Aorta (tissue), 5 donors: ENCODE measurements at places on chromosomes 11 and 22. TPM values are rescaled to one million over a fixed set of nuclear protein-coding genes. Genes with fewer than 3 reads are reported as not detected.

- no peak overlapping the region for H3K27ac ChIP-seq
- no peaks in the 10 kb centered on the region for H3K4me1 ChIP-seq
- H3K27me3 ChIP-seq = no peaks in the 10 kb centered on the region
- no peak for DNase-seq
- H3K36me3 ChIP-seq = no peaks in the 10 kb centered on the region
- no peak overlapping the region for H3K4me3 ChIP-seq
Observed at GRCh38 chr11:75996523-75997442, 181.8 kb downstream of the UVRAG start.

GRCh38 chr11:126098204-126098769 lies 35.6 kb upstream of the CDON start:
- no peak for DNase-seq
- H3K27me3 ChIP-seq = no peaks in the 10 kb centered on the region
- no peaks in the 10 kb centered on the region for H3K36me3 ChIP-seq
- H3K4me1 ChIP-seq = no peaks in the 10 kb centered on the region
- no peak overlapping the region for H3K27ac ChIP-seq

- H3K4me3 ChIP-seq = peak overlapping the region; percentile 94
- DNase-seq = peak; percentile 73
- H3K27ac ChIP-seq = no peak overlapping the region
- no peaks in the 10 kb centered on the region for H3K4me1 ChIP-seq
Observed at GRCh38 chr22:49826603-49827270, 936 bp downstream of the BRD1 start.

Gene PICK1
- total RNA-seq = 25.0 TPM

DNA sequence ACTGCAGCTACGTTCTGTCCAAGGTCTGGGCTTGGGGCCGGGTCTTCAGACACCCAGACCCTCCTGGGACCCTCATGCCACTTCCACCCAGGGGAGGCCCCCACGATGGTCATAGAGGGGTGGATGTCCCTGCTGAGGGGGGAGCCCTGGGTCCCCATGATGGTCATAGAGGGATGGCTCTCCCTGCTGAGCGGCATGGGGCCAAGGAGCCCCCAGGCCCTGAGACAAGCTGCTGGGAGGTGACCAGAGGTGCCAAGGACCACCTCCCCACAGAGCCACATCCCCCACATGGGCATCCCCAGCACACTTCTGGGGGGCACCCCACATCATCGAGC lies 7.2 kb downstream of the MUC5B start:
- no peaks in the 10 kb centered on the region for H3K27me3 ChIP-seq
- no peak overlapping the region for H3K27ac ChIP-seq
- H3K36me3 ChIP-seq = no peaks in the 10 kb centered on the region
- DNase-seq = peak; percentile 42

Gene ADAMTS15
- 16.0 TPM for total RNA-seq

Gene NADSYN1
- total RNA-seq = 88.3 TPM

- peaks cover 9% of the 10 kb centered on the region for H3K36me3 ChIP-seq
- no peak overlapping the region for H3K27ac ChIP-seq
- H3K4me1 ChIP-seq = no peaks in the 10 kb centered on the region
- DNase-seq = no peak
- no peak overlapping the region for H3K4me3 ChIP-seq
Observed at GRCh38 chr11:70415191-70415590, 16.9 kb downstream of the CTTN start.

Gene UBQLN3
- total RNA-seq = 0.71 TPM

Gene CYTH4
- total RNA-seq = 28.2 TPM

DNA sequence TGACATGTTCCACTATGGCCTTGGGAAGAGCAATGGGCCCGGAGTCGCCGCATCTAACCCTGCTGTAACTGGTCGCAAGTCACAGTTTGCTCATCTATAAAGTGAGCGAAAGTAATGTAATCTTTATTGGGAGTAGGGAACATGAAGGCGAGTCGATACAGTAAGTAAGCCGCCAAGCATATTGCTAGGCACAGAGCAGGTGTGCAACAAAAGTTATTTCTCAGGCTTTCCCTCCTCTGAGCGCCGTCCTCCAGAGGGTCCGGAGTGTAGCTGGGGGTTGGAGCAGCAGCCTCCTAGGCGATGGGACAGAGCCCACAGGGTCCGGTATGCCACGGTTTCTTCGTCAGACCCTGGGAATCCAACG lies 343 bp upstream of the SPON1 start:
- H3K4me1 ChIP-seq = no peaks in the 10 kb centered on the region
- H3K4me3 ChIP-seq = peak overlapping the region; percentile 29
- no peaks in the 10 kb centered on the region for H3K27me3 ChIP-seq
- H3K36me3 ChIP-seq = no peaks in the 10 kb centered on the region
- H3K27ac ChIP-seq = no peak overlapping the region

- H3K27me3 ChIP-seq = no peaks in the 10 kb centered on the region
- peaks cover 8% of the 10 kb centered on the region for H3K36me3 ChIP-seq
- no peak for DNase-seq
- no peak overlapping the region for H3K4me3 ChIP-seq
- no peaks in the 10 kb centered on the region for H3K4me1 ChIP-seq
Observed at GRCh38 chr22:25875461-25875860, 133.5 kb downstream of the MYO18B start.

Gene TKFC
- total RNA-seq = 18.9 TPM

- H3K4me1 ChIP-seq = peaks cover 4% of the 10 kb centered on the region
- no peak overlapping the region for H3K4me3 ChIP-seq
- no peaks in the 10 kb centered on the region for H3K36me3 ChIP-seq
- DNase-seq = no peak
- no peaks in the 10 kb centered on the region for H3K27me3 ChIP-seq
Observed at GRCh38 chr11:121884626-121885025, 231.4 kb downstream of the BLID start.

DNA sequence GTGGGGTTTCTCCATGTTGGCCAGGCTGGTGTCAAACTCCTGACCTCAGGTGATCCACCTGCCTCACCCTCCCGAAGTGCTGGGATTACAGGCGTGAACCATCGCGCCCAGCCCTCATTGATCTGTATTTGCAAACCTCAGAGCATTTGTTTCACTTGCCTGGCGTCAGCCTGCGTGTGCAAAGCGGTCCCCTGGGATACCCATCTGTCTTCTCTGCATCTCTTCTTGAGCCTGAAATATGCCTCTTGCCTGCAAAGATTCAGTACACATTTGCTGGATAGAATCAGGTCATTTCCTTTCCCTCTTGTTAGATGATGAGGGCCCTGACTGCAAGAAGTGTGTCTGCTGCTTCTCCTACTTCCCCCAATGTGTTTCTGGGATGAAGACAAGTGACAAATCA lies 1291.0 kb downstream of the TBC1D22A start:
- H3K27ac ChIP-seq = no peak overlapping the region
- no peak for DNase-seq
- H3K36me3 ChIP-seq = no peaks in the 10 kb centered on the region
- H3K4me3 ChIP-seq = no peak overlapping the region
- no peaks in the 10 kb centered on the region for H3K4me1 ChIP-seq

DNA sequence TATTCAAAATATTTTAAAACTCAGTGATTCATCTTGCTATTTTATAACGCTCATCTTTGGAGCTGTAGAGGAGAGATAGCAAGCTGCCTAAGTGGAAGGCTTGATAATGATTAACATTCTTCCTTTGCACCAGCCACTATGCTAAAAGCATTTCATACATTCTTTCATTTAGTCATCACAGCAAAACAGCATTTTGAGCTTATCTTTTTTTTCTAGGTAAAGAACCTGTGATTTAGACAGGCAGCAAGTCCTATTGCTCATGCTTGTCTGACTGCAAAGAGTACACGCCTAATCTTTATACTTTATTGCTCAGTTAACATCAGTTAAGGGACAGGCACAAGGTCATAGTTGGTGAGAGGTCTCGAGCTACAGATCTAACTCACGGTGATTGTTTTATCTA lies 713.1 kb upstream of the ARHGAP42 start:
- H3K4me3 ChIP-seq = no peak overlapping the region
- no peaks in the 10 kb centered on the region for H3K4me1 ChIP-seq
- DNase-seq = no peak
- no peaks in the 10 kb centered on the region for H3K36me3 ChIP-seq

Gene ALG12
- total RNA-seq = 18.7 TPM

Gene TMPRSS5
- total RNA-seq = 2.2 TPM

Gene ABTB2
- 11.4 TPM for total RNA-seq

Gene APOBEC3B
- total RNA-seq = 1.4 TPM

GRCh38 chr22:49849161-49850020 lies 4.3 kb upstream of the ZBED4 start:
- H3K36me3 ChIP-seq = no peaks in the 10 kb centered on the region
- peak; percentile 76 for DNase-seq
- H3K4me1 ChIP-seq = no peaks in the 10 kb centered on the region
- H3K27ac ChIP-seq = no peak overlapping the region

- H3K27me3 ChIP-seq = no peaks in the 10 kb centered on the region
- no peaks in the 10 kb centered on the region for H3K4me1 ChIP-seq
- H3K4me3 ChIP-seq = peak overlapping the region; percentile 62
- H3K27ac ChIP-seq = no peak overlapping the region
- H3K36me3 ChIP-seq = no peaks in the 10 kb centered on the region
Observed at GRCh38 chr11:35943309-35943708, 553 bp upstream of the LDLRAD3 start.

- H3K36me3 ChIP-seq = no peaks in the 10 kb centered on the region
- no peaks in the 10 kb centered on the region for H3K4me1 ChIP-seq
- H3K27ac ChIP-seq = no peak overlapping the region
- no peak for DNase-seq
- H3K27me3 ChIP-seq = no peaks in the 10 kb centered on the region
Observed at GRCh38 chr11:119377961-119378667, 3.4 kb downstream of the USP2 start.

Gene MGAT3
- 11.0 TPM for total RNA-seq

- H3K27me3 ChIP-seq = no peaks in the 10 kb centered on the region
- H3K4me1 ChIP-seq = no peaks in the 10 kb centered on the region
- no peak for DNase-seq
- peaks cover under 1% of the 10 kb centered on the region for H3K36me3 ChIP-seq
- no peak overlapping the region for H3K27ac ChIP-seq
Observed at GRCh38 chr11:32108576-32108975, 17.7 kb downstream of the RCN1 start.

Gene OR6A2
- 0.26 TPM for total RNA-seq

GRCh38 chr11:67639438-67639859 lies at the start of gene TBX10:
Gene TBX10 (minus strand): TSS chr11:67639763. CDS start chr11:67639472, 291 bp downstream.
- H3K27ac ChIP-seq = no peak within 1 kb of the TSS
- no peak within 1 kb of the TSS for H3K4me3 ChIP-seq
- no peak for DNase-seq
- no peaks in the 10 kb centered on the region for H3K4me1 ChIP-seq
- no peaks in the 10 kb centered on the region for H3K27me3 ChIP-seq

GRCh38 chr11:65236194-65237059 lies 25.3 kb upstream of the POLA2 start:
- no peak overlapping the region for H3K27ac ChIP-seq
- H3K27me3 ChIP-seq = no peaks in the 10 kb centered on the region
- DNase-seq = no peak

GRCh38 chr11:113176599-113177360 lies 137.6 kb upstream of the TTC12 start:
- no peaks in the 10 kb centered on the region for H3K4me1 ChIP-seq
- H3K27ac ChIP-seq = no peak overlapping the region
- H3K4me3 ChIP-seq = no peak overlapping the region
- no peaks in the 10 kb centered on the region for H3K27me3 ChIP-seq

GRCh38 chr11:68946416-68947090 lies 34.2 kb downstream of the MRGPRD start:
- no peak overlapping the region for H3K4me3 ChIP-seq
- H3K27me3 ChIP-seq = no peaks in the 10 kb centered on the region
- H3K27ac ChIP-seq = peak overlapping the region; percentile 50

Gene SLC22A6
- not detected for total RNA-seq

Gene OR2AG2
- total RNA-seq = 0.10 TPM

Gene GRK3
- total RNA-seq = 11.4 TPM
